Ammon's horn (tissue), 1 donor: ENCODE measurements at places on chromosomes 16 and 17.

GRCh38 chr17:5921512-5922282 lies 148.5 kb upstream of the WSCD1 start:
- no peak for DNase-seq

- no peak for DNase-seq
These were observed 42.8 kb upstream of the KIFC3 start for GRCh38 chr16:57845115-57845514.

DNA sequence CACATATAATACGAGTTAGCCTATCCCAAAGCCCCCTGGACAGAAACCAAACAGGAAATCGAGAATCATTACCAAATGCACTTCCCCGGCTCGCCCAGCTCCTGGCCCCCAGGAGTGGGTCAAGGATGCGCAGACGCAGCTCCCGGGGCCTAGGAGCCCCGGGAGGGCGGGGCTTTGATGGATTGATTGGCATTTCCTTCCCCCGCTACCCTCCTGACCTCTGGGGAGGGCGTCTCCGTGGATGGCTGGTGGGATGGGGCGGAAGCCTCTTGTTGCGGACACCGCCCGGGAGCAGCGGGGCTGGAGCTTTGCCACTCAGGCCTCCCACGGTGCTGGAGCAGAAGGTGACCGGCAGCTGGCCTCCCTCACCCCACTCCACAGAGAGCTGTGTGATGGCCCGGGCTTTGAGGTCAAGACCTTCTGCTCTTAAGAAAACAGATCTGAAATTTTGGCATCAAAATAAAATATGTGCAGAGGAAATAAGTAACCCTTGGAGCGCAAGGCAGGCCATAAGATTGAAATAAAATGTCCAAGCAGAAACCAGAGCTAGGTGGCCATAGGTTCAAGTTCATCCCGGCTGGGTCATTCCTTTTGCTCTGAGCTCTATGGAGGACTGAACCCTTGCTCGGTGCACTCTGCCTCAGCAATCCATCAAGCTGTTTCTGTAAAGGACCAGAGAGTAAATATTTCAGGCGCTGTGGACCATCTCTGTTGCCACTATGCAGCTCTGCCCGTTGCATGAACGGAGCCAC lies 262.3 kb downstream of the SOX9 start:
- no peak for DNase-seq

DNA sequence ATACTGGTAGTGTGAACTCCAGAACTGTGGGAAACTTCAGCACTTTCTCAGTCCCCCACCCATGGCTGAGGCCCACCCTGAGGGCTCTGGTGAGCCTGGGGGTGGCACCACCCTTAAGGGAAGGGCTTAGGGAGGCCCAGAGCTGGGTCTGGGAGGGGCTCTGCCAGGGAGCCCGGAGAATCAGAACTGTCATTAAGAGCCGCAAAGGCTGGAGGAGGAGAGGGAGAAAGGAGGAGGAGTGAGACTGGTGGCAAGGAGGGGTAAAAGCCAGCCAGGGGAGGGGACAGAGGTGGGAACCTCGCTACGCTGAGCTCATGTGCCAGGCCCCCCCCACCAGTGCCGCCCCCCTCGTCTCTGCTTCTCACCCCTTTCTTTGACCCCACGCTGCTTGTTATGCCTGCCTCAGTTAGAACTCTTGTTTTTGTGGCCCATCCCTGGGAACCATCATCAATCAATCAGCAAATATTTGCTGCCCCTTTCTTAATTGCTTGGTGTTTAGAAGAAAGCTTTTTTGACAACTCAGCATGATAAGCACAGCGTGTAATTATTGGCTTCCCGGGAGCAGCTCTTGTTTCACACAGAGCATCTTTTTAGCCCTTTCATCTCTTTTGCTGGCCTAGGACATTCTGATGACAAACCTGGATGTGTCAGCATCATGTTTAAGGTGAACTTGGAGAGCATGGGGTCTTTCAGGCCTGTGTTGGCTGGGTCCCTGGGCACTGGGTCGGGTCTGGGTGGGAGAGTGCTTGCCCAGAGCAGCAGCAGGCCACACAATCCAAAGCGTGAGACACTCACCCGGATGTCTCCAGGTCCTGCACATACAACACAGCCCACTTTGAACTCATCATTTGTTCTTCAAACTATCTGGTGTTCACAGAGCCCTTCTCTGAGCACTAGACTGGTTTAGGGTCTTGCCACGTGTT lies 77.7 kb downstream of the NETO2 start:
- no peak for DNase-seq

GRCh38 chr17:47239967-47240651 lies 13.5 kb upstream of the ITGB3 start:
- peak; percentile 69 for DNase-seq
